ENCODE measurements at places on chromosomes 1 and 21.

DNA sequence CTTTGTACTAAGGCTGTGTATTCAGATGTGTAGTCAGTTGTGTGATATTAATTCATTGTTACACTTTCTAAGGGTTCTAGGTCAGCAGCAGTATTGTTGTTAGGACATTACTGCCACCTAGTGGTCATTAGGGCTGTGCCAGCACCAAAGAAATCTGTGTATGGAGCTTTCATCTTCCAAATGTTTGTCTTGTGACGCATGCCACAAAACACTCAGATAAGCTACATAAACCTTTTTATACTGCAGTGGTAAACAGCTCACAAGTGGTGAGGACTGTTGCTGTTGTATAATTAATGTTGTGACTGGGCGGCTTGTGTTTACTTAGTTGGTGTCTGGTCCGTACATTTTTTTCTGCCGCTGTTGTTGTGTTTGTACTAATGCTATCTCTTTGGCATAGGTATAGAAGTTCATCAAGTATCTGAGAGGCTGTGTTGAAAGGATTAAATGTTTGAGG lies 51.7 kb downstream of the S1PR1 start:
- peak; percentile 91 for DNase-seq

DNA sequence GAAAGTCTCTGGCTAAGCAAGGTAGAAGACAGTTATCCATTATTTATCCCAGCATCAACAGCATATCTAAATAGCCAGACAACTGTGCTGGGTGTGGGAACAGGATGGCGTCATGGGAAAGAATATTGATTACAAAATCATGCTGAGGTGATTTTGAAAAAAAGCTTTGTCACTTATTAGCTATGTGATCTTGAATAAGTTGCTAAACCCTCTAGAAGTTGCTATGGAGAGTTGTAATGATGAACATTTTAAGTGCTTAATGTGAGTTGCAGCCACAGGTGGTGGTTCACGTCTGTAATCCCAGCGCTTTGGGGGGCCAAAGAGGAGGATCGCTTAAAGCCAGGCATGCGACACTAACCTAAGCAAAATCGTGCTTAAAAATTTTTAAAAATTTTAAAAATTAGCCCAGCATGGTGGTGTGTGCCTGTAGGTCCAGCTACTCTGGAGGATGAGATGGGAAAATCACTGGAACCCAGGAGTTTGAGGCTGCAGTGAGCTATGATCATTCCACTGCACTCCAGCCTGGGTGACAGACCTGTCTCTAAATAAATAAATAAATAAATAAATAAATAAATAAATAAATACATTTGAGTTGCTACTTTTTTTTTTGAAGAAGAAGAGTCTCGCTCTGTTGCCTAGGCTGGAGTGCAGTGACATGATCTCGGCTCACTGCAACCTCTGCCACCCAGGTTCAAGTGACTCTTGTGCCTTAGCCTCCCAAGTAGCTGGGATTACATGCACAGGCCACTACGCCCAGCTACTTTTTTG lies 33.6 kb downstream of the WNT2B start:
- DNase-seq = no peak

DNA sequence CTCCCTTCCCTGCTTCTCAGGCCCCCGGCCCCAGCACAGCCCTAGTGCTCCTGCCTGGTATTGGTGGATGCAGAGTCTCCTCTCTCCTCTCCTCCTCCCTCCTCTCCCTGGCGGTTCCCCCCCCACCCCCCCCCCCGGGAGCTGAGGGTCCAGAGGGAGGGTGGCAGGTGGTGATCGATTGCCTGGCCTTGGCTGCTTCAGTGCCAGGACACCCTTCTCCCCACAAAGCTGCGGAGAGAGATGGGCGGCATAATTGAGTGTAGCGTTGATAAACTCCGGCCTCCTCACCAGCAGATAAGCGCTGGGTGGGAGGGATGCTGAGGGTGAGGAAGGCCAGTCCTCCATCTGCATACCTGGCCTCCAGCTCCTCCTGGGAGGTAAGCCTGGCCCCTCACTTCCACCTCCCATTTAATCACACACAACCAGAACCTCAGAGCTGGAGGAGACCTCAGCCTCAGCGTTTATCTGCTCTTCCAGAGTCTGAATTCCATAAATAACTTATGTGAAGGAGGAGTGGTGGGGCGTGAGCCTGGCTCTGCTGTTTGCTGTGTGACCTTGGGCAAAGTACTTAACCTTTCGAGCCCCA lies 60.8 kb downstream of the LRRN2 start:
- DNase-seq = no peak

GRCh38 chr1:32965251-32965747 lies 690 bp upstream of the RNF19B start:
- no peak for DNase-seq

DNA sequence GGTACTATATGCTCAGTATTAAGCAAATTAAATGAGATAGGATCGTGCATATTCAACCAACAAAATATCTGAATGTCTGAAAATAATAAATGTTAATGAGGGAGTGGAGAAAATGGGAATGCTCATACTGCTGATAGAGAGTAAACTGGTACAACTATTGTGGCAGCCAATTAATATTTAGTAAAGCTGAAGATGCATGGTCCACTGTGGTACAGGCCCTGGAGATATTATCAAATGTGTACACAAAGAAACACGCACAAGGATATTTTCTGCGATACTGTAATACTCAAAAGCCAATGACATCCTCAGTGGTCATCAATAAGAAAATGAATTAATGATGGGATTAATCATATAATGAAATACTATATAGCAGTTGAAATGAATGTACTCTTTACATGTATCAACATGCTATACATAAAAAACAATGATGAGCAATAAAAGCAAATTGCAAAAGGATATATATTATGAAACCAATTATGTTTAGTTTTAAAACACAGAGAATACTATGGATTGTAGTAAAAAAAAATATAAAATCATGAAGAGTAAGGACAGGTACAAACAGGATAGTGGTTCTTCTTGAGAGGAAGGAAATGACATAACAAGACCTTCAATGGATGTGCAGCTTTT lies 25.0 kb downstream of the MRPL39 start:
- DNase-seq = no peak

- DNase-seq = peak; percentile 58
Measured at GRCh38 chr21:44337941-44338895, 972 bp downstream of the CFAP410 start.

DNA sequence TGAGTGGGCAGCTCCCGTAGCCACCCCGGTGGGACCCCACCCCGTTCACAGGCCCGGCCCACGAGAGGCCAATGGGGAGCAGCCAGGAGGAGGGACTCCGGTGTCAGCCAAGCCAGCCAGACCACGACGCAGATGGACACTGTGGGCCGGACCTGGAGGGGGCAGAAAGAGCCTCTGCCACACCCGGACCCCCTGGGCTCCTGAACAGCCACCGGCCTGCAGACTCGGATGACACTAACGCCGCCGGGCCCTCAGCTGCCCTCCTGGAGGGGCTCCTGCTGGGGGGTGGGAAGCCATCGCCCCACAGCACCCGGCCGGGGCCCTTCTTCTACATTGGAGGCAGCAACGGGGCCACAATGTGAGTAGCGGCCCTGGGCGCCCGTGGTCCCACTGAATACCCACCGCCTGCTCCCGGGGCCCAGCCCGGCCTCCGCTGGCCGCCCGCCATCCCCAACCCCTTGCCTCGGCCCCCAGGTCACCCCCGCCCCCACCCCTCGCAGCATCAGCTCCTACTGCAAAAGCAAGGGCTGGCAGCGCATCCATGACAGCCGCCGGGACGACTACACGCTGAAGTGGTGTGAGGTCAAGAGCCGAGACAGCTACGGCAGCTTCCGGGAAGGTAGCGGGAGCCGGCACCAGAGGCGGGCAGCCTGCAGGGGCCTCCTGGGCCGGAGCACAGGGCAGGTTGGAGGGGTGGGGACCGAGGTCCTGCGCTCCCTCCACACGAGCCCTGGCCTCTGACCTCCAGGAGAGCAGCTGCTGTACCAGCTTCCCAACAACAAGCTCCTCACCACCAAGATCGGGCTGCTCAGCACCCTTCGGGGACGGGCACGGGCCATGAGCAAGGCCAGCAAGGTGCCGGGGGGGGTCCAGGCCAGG lies 6.5 kb downstream of the TTLL10 start:
- DNase-seq = no peak

- DNase-seq = no peak
Measured at GRCh38 chr21:31473685-31474345, 129.8 kb upstream of the TIAM1 start.

GRCh38 chr21:44399151-44399954 lies 45.9 kb downstream of the TRPM2 start:
- DNase-seq = no peak

GRCh38 chr1:225467193-225468020 lies 39.6 kb upstream of the LBR start:
- DNase-seq = no peak

DNA sequence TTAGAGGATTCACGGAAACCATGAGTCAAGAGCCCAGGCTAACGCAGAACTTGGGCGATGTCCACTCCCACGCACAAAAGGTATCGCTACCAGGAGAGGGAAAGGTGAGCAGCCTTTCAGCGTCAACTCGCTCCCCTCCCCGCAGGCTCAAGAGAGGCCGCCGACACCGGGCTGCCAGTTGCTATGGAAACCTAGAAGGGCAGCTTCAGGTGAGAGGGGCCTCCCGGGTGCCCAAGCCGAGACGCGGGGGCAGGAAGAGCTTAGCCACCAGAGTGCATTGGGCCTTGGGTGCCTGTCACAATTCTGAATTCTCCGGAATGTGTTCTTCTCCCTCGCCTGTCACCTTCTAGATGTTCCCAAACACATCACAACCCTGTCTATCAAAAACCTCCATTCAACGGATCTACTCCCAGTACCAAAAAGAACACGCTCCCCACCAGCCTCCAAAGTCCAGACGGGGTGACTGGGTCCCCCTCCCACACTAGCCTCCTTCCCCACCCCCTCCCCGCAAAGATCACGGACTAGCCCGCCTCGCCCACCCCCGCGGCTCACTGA lies 694 bp downstream of the MEAF6 start:
- DNase-seq = peak; percentile 28

GRCh38 chr21:36125512-36126207 lies 9.2 kb upstream of the CBR3 start:
- peak; percentile 60 for DNase-seq

GRCh38 chr1:30889511-30889910 lies 19.0 kb downstream of the SDC3 start:
- peak; percentile 87 for DNase-seq

DNA sequence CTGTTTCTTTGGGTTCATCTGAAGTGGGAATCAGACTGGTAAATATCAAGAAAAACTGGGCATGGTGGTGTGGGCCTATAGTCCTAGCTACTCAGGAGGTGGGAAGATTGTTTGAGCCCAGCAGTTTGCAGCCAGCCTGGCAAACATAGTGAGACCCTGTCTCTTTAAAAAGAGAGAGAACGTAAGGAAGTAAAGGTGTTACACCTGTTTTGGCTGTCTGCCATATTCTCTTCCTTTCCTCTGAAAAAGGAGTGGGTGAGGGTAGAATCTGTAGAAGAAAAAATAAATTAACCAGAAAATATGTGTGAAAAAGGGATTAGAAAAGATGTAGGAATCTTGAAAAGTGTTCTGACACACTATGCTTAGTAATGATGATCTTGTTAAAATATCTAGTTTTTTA lies 20.0 kb downstream of the AHCYL1 start:
- DNase-seq = no peak

- no peak for DNase-seq
Measured at GRCh38 chr1:81543764-81544163, 257.0 kb upstream of the ADGRL2 start.

DNA sequence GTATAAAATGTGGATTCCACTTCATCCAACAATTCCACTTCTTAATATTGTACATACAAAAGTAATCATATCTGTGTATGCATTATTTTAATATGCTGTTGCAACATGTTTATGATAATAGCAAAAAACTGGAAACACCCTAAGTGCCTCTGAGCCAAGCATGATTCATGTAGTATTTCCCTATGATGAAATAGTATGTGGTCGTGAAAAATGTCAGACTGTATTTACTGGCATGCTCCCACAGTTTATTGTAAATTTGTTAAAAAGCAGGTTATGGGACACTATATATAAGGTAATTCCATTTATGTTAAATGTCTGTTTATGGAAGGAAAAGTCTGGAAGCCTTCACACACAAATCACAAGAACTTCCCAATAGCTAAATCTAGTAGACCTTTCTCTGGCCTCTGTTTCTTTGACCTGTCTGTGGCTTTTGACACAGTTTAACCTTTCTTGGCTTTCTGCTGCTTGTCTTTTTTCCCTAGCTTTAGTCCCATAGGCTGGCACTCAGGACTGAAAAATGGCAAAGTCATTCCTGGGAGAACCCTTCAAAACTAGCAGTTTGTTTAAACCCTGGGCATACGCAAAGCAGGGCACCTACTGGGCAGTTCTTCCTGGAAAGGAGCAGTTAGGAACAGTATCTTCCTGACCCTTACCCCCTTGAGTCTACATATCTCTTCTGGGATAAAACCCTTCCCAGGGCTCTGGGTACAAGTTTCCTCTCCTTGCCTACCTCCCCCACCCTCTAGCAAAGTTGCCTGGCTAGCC lies 65.4 kb upstream of the ARTN start:
- DNase-seq = peak; percentile 58

DNA sequence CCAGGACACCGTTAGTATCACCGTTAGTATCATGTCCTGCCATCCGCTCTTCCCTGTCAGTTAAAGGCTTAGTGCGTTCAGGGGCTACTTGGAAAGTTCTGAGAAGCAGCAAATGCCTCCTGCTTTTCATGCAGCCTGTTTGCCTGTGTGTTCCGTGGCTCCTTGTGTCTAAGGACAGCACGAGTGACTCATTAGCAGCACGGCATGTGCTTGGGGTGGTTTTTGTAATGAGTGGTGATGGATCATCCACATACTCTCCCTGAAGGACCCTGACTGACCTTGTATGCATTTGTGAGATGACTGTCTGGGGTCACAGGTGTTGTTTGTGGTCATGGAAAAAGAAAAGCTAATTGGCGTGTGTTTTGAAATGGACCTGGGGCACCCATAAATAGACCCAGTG lies 221.9 kb downstream of the PBX1 start:
- DNase-seq = peak; percentile 94

- no peak for DNase-seq
Measured at GRCh38 chr1:119007339-119007669, 19.2 kb upstream of the TBX15 start.

GRCh38 chr1:31548907-31549808 lies 27.2 kb upstream of the TINAGL1 start:
- peak; percentile 86 for DNase-seq

DNA sequence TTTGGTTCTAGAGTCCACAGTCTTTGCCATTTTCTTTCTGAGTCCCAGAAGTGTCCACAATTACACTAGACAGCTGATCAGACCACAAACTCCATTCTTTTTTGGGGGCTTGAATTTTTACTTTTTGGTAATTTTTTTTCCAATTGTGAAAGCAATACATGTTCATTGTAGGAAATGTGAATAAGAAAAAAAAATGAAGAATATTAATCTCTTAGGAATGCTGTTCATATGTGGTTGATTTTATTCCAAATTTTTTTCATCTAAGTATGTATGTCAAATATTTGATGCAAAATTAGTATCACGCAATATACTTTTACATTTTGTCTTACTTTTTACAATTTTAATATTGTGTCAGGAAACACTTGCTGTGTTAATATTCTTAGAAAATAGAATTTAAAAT lies 76.4 kb upstream of the ETS2 start:
- DNase-seq = no peak

GRCh38 chr1:160863774-160864131 lies 1.1 kb upstream of the CD244 start:
- no peak for DNase-seq

Data from EH (cell line).